NCI-H526 treated with DMSO at 0.1 percent for 48 hours (cell line): ENCODE measurements at places on chromosomes 11 and 22.
A peak's percentile ranks its signal among the peaks of the same experiment; 100 is the strongest.

- DNase-seq, result no peak
Observed at GRCh38 chr11:68430801-68431200, 29.8 kb upstream of the PPP6R3 start.

DNA sequence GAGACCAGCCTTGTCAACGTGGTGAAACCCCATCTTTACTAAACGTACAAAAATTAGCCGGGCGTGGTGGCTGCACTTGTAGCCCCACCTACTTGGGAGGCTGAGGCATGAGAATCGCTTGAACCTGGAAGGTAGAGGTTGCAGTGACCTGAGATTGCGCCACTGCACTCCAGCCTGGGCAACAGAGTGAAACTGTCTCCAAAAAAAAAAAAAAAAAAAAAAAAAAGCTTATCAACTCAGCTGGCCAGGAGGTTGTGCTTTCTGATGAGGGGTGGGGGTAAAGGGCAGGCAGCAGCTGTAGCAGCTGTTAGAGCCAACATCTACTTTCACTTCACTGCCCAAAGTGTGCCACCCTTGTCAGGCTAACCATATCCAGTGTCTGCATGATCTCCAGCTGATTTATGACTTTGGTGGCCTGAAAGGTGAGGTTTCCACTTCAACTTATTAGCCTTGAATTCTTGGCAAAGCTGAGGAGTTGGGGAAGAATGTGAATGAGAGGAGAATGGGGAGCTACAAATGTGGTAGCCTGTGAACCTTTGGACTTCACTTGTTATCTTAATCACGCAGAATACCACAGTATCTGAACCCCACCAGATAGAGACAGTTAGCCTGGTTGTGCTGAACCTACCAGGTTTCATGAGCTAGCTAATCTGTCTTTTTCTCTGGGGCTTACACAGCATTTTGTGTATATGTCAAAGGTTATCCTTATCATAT lies 19.6 kb downstream of the RNF121 start:
- no peak for DNase-seq

DNA sequence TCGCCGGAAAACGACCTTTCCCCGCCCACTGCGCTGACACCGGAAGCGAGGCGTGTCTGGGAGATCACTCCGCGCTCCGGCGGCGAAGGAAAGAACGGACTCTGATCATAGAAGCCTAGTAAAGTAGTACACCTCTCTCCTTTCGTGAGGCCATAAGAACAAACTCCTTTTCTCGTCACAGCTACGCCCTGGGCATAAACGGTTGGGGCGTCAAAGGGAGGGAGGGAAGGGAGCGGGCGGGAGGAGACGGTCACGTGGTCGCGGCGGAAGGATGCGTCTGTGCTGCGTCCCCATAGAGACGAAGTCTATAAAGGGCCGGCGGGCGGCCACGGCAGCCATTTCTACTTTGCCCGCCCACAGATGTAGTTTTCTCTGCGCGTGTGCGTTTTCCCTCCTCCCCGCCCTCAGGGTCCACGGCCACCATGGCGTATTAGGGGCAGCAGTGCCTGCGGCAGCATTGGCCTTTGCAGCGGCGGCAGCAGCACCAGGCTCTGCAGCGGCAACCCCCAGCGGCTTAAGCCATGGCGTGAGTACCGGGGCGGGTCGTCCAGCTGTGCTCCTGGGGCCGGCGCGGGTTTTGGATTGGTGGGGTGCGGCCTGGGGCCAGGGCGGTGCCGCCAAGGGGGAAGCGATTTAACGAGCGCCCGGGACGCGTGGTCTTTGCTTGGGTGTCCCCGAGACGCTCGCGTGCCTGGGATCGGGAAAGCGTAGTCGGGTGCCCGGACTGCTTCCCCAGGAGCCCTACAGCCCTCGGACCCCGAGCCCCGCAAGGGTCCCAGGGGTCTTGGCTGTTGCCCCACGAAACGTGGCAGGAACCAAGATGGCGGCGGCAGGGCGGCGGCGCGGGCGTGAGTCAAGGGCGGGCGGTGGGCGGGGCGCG lies at the start of gene ATF4:
Gene ATF4, plus strand, starts transcription at position 337 of the 880 bp plus-strand sequence. CDS start 884 bp downstream, outside the sequence.
- DNase-seq, result peak; percentile 85

GRCh38 chr11:57942808-57943207 lies 80.9 kb upstream of the OR9Q1 start:
- no peak for DNase-seq

GRCh38 chr22:37734964-37735451 lies 38.2 kb downstream of the TRIOBP start:
- DNase-seq, result no peak

DNA sequence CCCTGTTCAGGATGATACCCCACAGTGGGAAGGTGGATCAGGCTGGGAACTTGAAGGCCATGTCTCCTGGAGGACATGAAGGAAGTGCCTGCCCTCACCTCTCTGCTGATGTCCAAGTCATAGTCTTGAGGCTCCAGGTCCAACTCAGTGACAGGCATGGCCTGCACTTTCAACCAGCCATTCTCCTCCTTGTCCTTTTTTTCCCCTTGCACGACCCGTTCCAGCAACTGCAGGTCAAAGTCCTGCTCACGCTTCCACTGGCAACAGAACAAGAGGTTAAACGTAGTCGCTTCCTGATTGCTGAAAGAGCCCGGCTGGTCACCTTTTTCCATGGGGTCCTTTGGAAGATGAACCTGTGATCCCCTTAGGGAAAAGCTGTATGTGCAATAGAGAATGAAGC lies 47.7 kb downstream of the C11orf58 start:
- DNase-seq, result no peak

- no peak for DNase-seq
Observed at GRCh38 chr11:106848526-106848925, 169.8 kb downstream of the GUCY1A2 start.

GRCh38 chr11:123434911-123435310 lies 4.8 kb downstream of the GRAMD1B start:
- DNase-seq, result no peak

GRCh38 chr11:41235668-41236067 lies 223.8 kb downstream of the LRRC4C start:
- DNase-seq, result no peak

GRCh38 chr11:102117472-102118113 lies 7.3 kb downstream of the YAP1 start:
- no peak for DNase-seq

DNA sequence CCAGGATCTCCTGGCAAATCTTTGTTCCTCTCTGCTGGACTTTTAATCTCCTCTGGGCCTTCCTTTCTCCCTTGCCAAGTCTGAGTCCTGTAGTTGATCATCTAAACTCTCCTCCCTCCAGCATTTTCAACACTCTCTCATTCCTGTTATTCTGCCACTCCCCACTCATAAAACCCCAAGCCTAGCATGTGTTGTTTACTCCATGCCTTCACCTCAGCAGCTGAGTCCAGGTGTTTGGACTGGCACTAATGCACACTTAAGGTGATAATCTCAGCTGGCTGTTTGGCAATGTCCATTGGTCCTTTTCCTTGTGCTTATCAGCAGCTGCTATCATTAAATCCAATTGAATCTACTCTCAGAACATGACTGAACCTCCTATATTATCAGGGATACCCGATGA lies 876.8 kb upstream of the TENM4 start:
- DNase-seq, result no peak

DNA sequence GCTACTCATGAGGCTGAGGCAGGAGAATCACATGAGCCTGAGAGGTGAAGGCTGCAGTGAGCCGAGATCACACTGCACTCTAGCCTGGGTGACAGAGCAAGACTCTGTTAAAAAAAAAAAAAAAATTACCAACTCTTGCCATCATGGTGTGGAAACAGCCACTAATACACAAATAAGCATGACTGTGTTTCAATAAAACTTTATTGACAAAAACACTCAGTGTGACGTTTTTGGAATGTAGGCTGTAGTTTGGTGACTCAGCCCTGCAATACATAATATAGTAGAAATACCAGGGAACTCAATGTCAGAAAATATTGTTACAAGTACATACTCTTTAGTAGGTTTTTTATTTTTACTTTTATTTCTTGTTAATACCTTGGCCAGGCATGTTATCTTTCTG lies 207.1 kb downstream of the CASP12 start:
- DNase-seq, result no peak

GRCh38 chr11:35135222-35135621 lies 3.7 kb upstream of the CD44 start:
- DNase-seq, result no peak

DNA sequence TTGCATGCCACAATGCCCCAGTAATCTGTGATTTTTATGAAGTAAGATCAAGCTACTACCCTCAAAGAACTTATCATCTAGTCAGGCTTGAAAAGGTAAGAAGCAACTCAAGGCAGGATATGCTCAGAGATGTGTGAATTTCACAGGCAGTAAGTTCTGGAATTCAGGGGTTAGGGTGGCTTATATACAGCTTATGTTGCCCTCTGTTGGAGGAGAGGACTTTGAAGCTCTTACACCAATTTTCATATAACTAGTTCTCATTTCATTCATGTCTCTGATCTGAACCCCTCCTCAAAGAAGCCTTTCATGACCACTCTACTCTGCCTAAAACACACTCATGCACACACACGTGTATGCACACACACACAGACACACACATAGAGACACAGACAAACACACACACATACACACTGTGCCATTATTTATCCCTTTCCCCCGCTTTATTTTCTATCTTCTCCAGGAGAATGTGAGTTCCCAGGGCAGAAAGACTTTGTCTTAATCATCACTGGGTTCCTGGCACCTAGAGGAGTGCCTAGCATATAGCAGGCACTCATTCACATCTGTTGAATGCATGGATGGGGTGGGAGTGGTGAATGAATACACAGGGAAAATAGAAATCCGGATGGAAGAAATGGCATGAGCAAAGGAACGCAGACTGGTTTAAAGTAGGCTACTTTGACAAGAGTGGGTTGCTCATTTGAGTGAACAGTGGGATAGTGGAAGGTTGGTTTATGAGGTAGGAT lies 220.7 kb upstream of the ZBED5 start:
- DNase-seq, result no peak

- DNase-seq, result no peak
Observed at GRCh38 chr11:43516316-43516850, 157.7 kb downstream of the TTC17 start.

DNA sequence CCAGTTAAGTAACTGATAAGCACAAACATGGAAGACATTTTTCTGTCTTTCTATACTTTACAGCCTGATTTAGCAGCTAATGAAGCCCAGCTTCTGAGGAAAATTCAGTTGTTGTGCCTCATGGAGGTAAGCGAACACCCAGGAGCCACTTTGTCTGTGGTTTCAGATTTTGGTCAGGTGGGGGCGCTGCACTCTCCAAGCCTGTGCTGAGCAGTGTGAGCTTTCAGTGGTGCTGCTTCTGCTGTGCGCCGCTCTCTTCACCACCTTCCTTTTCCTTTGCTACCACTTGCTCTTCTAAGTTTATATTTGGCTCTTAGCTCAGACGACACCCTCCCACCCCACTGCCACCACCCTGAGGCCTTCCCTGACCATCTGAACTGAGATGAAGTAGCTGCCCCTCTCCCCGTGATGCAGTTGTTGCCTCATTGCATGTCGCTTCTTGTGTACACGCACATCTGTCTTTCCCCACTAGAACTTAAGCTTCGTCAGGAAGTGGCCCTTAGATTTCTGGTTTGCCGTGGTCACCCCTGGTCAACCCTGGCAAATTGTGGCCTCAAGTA lies 14.0 kb downstream of the PSMD13 start:
- DNase-seq, result no peak
